HL-60 (cell line): ENCODE measurements at places on chromosomes 16 and 17.

DNA sequence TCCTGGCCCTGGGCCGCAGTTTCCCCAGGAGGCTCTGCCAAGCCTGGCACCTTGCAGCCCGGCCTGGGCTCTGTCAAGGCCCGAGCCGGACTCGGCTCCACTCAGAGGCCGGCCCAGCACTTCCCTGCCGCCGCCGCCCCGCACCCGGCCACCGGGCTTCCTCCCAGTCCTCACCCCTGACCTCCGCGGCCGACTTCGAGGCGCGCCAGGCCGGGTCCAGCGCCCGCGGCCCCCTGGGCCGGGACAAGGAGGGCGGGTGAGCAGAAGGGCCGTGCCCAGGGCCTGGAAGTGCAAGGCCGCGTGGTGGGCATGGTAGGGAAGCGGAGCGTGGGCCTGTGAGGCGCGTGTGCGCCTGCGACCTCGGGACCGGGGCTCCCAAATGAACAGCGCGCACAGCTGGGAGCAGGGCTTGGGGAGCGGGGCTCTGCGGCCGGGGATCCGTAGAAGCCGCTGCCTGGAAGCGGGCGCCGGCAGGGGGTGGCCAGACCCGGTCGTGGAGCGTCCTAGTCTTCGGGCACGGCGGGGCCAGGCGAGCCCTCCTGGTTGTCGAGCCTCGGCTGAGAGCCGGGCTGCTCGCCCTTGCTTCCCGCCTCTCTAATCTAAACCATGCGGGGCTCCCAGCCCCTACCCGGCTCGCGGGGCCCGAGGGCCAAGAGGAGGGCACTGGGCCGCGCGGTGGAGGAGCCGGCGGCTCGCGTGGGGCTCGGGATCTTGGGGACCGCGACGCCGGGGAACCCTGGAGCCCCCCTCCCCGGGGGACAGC, 503 bp upstream of the TBX4 start:
- DNase-seq, result no peak

- no peak for DNase-seq
These were observed 434.5 kb downstream of the SHISA9 start for GRCh38 chr16:13335879-13336278.

- DNase-seq, result no peak
These were observed 2.5 kb upstream of the CLTC start for GRCh38 chr17:59617156-59617732.

DNA sequence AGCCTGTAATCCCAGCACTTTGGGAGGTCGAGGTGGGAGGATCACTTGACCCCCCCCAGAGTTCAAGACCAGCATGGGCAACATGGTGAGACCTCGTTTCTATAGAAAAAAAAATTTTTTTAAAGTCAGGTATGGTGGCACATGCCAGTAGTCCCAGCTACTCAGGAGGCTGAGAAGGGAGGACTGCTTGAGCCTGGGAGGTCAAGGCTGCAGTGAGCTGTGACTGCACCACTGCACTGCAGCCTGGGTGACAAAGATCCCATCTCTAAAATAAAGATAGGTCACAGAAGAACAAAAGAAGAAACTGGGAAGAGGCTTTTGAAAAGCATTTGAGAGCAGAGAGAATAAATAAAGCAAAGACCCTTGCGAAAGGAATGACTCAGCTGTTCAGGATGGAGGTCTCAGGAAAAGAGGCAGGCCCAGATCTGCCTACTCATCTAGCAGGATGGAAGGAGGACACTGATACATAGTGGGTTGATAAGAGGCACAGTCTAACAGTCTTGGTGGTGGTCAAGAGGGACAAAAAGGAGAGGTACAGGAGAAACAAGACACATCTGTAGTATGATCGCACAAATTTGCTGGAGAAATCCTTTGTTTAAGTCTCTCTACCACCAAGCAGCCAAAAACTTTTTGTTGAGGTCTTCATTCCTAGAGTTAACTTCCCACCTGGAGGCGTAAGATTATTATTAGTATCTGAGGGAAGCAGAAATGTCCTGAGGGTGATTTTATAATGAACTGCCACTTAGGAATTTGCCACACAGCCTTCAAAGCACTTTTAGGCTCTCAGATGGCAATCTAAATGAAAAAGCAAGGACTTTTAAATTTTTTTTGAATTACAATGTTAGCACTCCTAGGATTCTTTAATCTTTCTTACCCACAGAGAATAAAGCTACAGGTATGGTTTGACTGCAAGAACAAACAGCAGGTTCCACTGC, 17.6 kb downstream of the ZSWIM7 start:
- DNase-seq, result no peak

- no peak for DNase-seq
These were observed 126.0 kb upstream of the CIBAR2 start for GRCh38 chr16:85238233-85238647.

DNA sequence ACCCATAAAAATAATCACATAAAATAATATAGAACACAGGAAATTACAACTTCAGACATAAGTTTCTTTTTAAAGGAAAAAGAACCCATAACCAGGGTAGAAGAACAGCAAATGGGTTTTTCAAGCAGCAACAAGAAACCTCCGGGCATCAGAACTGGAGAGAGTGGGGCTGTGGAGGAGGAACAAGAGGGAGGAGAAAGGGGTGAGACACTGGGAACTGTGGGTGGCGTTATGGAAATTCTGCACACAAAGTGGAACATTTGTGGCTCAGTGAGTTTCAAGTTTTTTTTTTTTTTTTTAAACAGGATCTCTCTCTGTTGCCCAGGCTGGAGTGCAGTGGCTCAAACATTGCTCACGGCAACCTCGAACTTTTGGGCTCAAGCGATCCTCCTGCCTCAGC, 22.6 kb downstream of the EMP2 start:
- DNase-seq, result no peak

- DNase-seq, result no peak
These were observed 62.3 kb downstream of the MARCHF10 start for GRCh38 chr17:62745806-62746205.

- no peak for DNase-seq
These were observed 15.5 kb downstream of the CDH1 start for GRCh38 chr16:68752602-68753001.
